ENCODE measurements at places on chromosomes 16 and 17. TPM values are rescaled to one million over a fixed set of nuclear protein-coding genes. Genes with fewer than 3 reads are reported as not detected.

The CCNF gene
- 9.0 TPM for total RNA-seq

The FLYWCH2 gene
- 75.6 TPM for total RNA-seq

The UBE2G1 gene
- 42.4 TPM for total RNA-seq

The KIF2B gene
- not detected for total RNA-seq

The ZNF594 gene
- total RNA-seq = 3.1 TPM

The DOC2A gene
- total RNA-seq = not detected

The CA10 gene
- not detected for total RNA-seq

The PMFBP1 gene
- not detected for total RNA-seq

The CORO1A gene
- total RNA-seq = 0.90 TPM

The SGCA gene
- not detected for total RNA-seq

The IL32 gene
- 131 TPM for total RNA-seq

The NDRG4 gene
- total RNA-seq = 18.8 TPM

The KRT33B gene
- total RNA-seq = not detected

The PRAC2 gene
- total RNA-seq = not detected

The SOX8 gene
- 5.4 TPM for total RNA-seq

The UNC45B gene
- total RNA-seq = not detected

The TBC1D3C gene
- 0.54 TPM for total RNA-seq

The CNGB1 gene
- total RNA-seq = not detected

The RASL10B gene
- 1.4 TPM for total RNA-seq

The EVPL gene
- total RNA-seq = not detected

The SPATA32 gene
- not detected for total RNA-seq

The KRTAP3-2 gene
- not detected for total RNA-seq

The PLEKHG4 gene
- 3.4 TPM for total RNA-seq

The CRHR1 gene
- total RNA-seq = not detected

The USP43 gene
- not detected for total RNA-seq

The PRAC1 gene
- total RNA-seq = not detected

The TPSD1 gene
- total RNA-seq = not detected

The PER1 gene
- 61.0 TPM for total RNA-seq

The RPGRIP1L gene
- total RNA-seq = 13.2 TPM

The C16orf46 gene
- 0.18 TPM for total RNA-seq

The TUBB3 gene
- total RNA-seq = 163 TPM

The NAGS gene
- total RNA-seq = 2.2 TPM

The CHST5 gene
- not detected for total RNA-seq

Data from cardiac atrium fibroblast (primary cell).